ENCODE measurements at places on chromosomes 4 and X. TPM values are rescaled to one million over a fixed set of nuclear protein-coding genes. Genes with fewer than 3 reads are reported as not detected.

The NHS gene
- not detected for polyA plus RNA-seq

The HTR2C gene
- polyA plus RNA-seq: not detected

The TFDP3 gene
- polyA plus RNA-seq: not detected

The DUX4 gene
- polyA plus RNA-seq: not detected

The UGT2B17 gene
- polyA plus RNA-seq: 12.4 TPM

The TMEM255A gene
- 0.24 TPM for polyA plus RNA-seq

The SYTL5 gene
- polyA plus RNA-seq: not detected

The CYTL1 gene
- polyA plus RNA-seq: not detected

The DCAF4L1 gene
- polyA plus RNA-seq: not detected

The UGT2B7 gene
- polyA plus RNA-seq: not detected

The APLN gene
- polyA plus RNA-seq: not detected
